Stimulated activated effector memory CD8-positive, alpha-beta T cell treated with anti-CD3 and anti-CD28 coated beads, Interleukin-12 subunit alpha, Interleukin-12 subunit beta, amount 100 ng/mL, for 72 hours (primary cell): ENCODE measurements at places on chromosomes 12 and 14.

GRCh38 chr14:47678993-47679392 lies 3.6 kb upstream of the MDGA2 start:
- no peak for DNase-seq

GRCh38 chr14:35789651-35790050 lies 19.4 kb downstream of the RALGAPA1 start:
- DNase-seq = no peak

- DNase-seq = no peak
Measured at GRCh38 chr12:114335607-114336006, 70.3 kb downstream of the TBX5 start.

GRCh38 chr12:118958520-118958919 lies 22.8 kb upstream of the SRRM4 start:
- no peak for DNase-seq

- no peak for DNase-seq
Measured at GRCh38 chr12:116247377-116247776, 30.1 kb downstream of the MED13L start.

DNA sequence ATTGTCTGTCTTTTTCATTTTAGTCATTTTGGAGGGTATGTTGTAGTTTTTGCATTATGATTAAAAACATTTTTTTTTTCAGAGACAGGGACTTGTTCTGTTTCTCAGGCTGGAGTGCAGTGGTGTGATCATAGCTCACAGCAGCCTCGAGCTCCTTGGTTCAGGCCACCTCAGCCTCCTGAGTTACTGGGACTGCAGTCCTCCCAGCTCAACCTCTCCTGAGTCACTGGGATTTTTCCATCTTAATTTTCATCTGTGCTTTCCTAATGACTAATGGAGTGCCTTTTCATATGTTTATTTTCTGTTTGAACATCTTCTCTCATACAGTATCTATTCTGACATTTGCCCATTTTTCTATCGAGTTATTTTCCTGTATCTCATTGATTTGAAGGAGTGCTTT lies 52.6 kb downstream of the DYRK2 start:
- DNase-seq = no peak

DNA sequence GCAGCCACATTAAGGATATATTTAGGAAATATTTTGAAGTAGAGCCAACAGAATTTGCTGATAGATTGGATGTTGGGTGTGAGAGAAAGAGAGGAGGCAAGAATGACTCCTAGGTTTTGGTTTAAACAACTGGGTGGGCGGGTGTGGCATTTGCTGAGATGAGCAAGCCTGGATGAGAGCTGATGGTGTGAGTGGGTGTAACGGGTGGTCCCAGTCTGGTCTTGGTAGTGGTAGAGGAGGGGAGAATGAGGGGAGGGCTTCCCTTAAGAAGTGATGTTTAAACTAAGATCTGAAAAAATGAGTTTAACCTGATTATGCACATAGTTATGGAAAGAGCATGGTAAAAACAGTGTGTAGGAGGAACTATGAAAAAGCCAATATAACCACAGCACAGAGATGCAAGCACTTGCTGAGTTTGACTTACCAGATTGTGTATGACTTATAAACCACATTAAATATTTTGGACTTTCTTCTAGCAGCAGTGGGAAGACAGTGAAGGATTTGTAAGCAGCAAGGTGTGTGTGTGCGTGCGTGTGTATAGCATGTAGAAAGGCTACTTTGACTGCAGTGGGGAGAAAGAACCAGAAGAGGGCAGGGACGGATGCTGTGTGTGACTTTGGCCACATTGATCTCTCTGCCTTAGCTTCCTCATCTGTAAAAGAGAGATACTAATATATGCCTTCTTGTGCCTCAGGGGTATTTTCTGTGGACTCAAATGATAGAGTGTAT lies 139.7 kb downstream of the PRIMA1 start:
- no peak for DNase-seq

GRCh38 chr12:55188974-55189556 lies 31.8 kb upstream of the OR10A7 start:
- DNase-seq = peak; percentile 29

DNA sequence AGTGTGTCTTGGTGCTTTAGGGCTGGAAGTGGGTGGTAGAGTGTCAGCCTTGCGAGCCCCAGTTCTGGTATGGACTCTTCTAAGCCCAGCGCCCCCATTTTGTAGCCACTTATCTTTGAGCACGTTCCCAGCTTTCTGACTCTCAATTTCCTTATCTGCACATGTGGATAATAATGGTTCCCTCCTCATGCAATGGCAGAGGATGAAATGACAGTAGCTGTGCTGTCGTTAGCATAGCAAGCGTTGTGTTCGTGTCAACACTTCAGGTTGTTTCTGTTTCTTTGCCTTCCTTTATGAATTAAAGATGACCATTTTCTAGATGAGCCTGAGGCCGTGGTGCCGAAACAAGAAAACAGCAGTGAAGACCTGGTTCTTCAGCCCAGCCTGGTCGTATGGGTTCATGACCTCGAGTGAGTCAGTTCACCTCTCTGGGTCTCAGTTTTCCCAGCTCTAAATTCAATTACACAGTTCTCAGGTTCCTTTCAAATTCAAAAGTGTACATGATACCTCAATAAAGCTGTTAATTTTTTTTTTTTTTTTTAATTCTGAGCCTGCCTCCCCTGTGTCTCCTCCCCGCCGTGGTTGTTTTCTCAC lies 233.0 kb downstream of the SLC41A2 start:
- no peak for DNase-seq

DNA sequence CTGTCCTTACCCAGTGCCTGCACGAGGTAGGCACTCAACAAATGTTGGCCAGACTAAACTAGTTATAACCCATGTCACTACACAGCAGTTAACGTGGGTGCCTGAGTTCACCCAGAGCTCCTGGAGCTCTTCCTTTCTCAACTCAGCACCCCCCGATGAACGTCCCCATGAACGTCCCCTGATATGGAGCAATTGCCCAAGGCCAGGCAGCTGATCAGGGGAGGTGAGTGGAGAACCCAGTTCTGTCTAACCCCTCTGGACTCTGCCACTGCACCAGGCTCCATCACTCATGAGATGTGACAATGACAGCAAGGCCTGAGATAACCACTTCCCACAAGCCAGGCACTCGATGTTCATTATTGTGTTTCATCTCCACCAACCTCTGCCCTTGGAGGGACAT lies 199.0 kb downstream of the BCL11B start:
- no peak for DNase-seq

DNA sequence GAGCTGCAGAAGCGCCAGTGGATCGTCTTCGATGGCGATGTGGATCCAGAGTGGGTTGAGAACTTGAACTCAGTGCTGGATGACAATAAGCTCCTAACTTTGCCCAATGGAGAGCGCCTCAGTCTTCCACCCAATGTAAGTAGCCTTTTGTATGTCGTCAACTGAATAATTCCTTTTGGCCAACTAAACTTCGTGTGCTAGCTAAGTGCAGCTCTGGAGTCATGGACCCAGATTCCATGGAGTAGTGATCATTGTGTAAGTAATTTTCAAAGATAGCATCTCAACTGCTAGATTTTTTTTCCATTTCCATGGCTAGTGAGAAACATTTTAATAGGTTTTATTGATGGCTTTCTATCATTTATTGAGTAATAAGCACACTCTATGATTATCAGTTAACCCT lies 48.0 kb downstream of the DYNC1H1 start:
- no peak for DNase-seq

- DNase-seq = no peak
Measured at GRCh38 chr14:92501891-92502351, 11.7 kb upstream of the RIN3 start.

DNA sequence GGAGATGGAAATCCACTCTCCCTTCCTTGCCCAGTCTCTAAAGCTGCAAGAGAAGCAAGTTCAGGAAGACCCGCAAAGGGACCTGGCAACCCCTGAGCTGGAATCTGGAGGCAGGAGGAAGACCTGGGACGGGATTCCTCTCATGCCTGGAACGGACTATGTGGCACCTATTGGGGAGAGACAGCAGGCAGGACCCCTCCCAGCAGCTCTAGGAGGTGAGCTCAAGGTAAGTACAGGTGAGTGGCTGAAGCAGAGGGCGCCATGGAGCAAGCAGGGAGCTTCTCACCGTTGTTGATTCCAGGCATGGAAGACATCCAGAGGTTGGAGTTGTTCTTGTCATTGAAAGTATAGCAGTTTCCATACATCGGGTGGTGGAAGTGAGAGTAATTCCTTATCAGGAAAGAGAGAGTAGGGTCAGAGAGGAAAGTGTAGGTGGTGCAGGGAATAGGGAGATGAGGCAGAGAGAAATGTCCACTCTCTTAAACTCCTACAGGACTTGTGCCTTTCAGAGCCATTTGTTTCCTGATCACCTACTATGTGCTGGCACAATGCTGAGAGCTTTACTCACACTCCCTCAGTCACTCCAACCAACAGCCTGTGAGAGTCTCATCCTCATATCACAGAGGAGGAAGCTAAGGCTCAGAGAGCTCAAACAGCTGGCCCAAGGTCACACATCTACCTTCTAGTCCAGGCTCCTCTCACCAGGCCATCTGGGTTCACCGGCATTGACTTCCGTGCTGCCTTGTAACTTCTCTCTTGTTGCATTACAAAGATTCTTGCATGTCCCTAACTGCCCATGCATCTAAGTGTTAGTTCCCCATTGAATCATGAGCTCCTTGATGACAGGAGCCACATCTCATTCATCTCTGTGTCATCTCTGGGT lies 13.9 kb upstream of the TNFRSF1A start:
- DNase-seq = no peak

- DNase-seq = no peak
Measured at GRCh38 chr12:61546296-61546695, 713.9 kb upstream of the USP15 start.

- DNase-seq = no peak
Measured at GRCh38 chr12:127193341-127193740, 1073.6 kb upstream of the TMEM132C start.

DNA sequence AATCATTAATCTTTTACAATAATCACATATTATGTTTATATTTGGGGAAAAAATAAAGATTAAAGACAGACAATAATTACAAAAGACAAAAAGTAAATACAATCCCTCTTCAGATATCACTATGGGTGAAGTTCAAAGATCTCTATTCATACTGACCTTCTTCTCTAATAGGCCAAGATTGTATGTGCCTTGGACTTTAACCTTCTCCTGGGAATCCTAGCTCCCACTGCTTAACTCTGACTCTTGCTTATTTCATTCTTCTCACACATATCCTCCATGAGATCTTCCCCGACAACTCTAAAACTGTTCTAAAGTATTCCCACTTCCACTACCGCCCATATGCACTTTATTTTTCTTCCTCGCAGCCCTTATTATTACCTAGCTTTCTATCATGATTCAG lies 83.8 kb downstream of the EEA1 start:
- no peak for DNase-seq

DNA sequence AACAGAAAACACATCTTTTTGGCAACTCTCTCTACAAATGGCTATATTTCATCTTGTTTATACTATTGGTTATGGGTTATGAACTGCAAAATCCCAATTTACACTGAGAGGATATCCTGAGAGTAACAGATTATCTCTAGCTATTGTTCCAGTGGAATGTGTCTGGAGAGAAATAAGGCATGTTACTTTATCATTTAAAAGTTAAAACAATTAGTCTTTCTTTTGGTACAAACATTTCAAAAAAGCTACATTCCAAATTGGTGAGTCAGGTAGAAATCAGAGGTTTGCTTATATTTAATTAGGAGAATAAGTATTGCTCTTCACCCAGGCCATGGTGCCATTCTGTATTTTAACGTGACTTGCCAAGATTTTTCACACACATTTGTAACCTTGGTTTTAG lies 411.6 kb downstream of the CCER1 start:
- no peak for DNase-seq

- no peak for DNase-seq
Measured at GRCh38 chr12:111216387-111217159, 152.3 kb downstream of the PHETA1 start.

- no peak for DNase-seq
Measured at GRCh38 chr14:104632781-104633180, 28.2 kb upstream of the TMEM179 start.

GRCh38 chr12:108063192-108063591 lies 65.9 kb upstream of the WSCD2 start:
- DNase-seq = no peak

DNA sequence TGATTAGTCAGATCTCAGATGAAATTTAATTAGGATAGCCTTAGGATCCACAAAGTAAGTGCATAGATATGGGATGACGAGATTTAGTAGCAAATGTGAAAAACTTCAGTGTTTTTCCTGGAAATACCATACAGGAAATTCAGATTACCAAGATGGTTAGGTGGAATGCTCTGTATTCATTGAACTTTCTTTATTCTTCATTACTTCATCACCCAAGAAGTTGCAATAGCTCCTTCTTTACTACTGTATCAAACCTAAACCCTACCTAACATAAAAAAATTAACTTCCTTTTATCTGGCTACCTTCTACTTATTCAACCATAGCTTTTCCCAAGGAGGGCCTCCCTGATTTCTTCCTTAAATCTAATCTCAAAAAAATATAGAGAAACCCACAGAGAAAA lies 100.4 kb downstream of the TTC6 start:
- DNase-seq = no peak

- DNase-seq = no peak
Measured at GRCh38 chr14:83827383-83827782, 1702.6 kb upstream of the FLRT2 start.

DNA sequence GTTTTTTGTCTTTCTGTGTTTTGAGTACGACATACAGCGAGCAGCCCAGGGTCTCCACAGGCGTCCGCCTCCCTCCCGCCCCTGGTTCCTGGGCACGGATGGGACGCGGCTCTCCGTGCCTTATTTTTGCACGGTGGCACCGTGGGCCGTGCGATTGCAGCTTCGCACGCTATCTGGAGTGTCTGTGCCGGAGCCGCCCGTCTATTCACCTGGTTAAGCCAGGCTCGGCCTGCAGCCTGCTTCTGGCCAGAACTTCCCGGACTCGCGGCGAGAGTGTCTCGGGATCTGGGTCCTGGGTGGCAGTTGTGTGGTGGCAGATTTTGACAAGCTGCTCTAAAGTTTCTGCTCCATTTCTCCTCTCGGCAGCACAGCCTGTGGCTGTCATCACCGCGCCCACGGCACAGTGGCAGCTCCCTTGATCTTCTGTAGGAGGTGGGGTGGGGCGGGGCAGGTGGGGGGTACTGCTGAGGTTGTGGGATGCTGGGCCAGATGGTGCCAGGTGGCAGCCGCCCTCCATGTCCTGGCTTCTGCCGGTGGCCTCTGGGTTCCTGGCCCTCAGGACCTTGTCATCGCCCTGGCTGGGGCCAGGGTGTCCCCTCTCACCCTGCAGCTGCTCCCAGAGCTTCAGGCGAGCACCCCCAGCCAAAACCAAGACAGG lies 2.9 kb downstream of the MMP17 start:
- no peak for DNase-seq

GRCh38 chr12:47824198-47824597 lies 4.5 kb upstream of the HDAC7 start:
- no peak for DNase-seq

GRCh38 chr12:16187660-16188059 lies 89.8 kb downstream of the SLC15A5 start:
- DNase-seq = no peak

GRCh38 chr12:15534874-15535273 lies 212.6 kb downstream of the PTPRO start:
- no peak for DNase-seq
